ENCODE measurements at places on chromosomes 16 and 17.

DNA sequence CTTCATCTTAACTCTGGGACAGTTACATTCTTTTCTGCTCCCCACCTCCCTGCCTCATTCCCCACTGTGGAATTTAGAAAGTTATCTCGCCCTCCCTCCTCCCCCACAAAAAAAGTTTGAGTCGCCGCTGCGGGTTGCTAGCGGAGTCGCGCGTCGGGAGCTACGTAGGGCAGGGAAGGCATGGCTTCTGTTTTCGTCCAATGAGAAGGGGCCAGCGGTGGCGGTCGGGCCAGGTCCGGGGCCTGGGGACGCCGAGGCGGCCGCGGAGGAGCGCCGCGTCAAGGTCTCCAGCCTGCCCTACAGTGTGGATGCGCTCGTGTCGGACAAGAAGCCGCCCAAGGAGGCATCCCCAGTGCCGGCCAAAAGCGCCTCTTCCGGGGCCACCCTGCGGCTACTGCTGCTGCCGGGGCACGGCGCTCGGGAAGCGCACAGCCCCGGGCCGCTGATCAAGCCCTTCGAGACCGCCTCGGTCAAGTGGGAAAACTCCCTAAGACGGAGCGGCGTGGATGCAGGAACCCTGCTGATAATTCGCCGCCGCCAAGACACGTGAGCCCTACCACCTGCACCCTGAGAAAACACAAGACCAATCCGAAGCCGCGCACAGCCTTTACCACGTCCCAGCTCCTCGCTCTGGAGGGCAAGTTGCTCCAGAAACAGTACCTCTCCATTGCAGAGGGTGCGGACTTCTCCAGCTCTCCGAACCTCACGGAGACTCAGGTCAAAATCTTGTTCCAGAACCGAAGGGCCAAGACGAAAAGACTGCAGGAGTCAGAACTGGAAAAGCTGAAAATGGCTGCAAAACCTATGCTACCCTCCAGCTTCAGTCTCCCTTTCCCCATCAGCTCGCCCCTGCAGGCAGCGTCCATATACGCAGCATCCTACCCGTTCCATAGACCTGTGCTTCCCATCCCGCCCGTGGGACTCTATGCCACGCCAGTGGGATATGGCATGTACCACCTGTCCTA is 8.9 kb downstream of the OR4D1 start:
- no peak for DNase-seq

DNA sequence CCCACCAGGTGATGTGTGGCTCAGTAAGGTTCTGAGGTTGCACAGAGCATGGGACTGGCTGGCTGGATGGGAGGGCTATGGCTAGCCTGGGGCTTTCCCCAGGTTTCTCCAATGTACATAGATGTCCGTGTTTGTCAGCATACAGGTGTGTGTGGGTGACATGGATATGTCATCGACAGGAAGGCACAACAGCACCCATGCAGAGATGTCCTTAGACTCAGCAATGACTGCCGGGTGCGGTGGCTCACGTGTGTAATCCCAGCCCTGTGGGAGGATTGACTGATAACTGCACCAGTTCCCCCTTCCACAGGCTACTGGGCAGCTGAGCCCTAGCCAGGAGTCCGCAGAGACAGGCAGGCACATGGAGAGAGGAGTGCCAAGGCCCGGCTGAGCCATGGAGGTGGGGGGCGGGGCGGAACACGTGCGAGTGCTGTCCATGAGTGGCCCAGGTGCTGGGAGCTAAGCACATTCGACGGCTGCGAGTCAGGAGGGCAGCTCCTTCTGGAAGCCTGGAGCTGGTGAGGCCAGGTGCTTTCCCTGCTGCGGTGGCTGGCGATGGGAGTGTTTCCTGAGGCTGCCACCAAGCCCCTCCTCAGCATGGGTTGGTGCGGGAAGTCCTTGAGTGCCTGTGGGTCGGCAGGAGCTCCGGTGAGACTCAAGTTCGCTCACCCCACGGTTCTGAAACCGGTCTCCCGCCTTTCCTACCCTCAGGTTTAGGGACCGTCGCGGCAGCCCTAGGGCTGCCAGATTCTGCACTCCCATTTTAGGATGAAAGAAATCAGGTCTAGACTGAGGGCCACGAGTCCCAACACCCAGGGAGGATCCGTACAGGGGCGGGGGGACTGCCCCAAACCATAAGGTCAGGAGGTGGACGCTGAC is 858 bp upstream of the ASPSCR1 start:
- no peak for DNase-seq

DNA sequence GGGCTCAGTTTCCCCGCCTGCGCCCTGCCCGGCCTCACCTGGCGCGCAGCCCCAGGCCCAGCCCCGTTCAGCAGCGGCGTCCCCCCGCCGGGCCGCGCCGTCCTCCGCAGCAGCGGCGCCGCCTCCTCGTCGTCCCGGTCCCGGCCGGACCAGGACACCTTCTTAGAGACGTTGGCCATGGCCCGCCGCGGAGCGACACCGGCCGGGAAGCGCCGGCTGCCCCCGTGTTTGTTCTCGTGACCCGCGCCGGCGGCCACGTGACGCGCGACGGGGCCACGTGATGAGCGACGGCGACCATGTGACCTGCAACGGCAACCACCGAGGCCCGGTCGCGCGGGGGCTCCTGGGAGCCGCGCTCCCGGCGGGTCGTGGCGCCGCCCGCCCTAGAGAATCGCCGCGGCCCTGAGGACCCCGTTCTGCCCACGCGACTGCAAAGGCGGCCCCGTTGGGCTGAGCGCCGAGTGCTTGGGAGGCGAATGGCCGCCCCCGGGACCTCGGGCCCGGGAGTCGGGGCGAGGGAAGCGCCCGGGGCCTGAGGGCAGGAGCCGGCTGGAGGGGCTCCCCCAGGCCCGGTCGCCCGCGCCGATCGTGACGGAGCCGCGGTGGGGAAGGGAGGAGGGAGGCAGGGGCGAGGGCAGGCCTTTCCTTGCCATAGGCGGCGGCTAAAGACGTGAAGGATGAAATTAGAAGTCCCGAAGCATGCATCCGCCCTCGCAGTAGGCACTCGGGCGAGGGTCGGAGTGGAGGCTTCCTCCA is at the start of gene CLCN7:
CLCN7 (minus strand) TSS at position 233 of the 756 bp plus-strand sequence; CDS start at position 179, 54 bp downstream.
- DNase-seq, result peak; percentile 74

DNA sequence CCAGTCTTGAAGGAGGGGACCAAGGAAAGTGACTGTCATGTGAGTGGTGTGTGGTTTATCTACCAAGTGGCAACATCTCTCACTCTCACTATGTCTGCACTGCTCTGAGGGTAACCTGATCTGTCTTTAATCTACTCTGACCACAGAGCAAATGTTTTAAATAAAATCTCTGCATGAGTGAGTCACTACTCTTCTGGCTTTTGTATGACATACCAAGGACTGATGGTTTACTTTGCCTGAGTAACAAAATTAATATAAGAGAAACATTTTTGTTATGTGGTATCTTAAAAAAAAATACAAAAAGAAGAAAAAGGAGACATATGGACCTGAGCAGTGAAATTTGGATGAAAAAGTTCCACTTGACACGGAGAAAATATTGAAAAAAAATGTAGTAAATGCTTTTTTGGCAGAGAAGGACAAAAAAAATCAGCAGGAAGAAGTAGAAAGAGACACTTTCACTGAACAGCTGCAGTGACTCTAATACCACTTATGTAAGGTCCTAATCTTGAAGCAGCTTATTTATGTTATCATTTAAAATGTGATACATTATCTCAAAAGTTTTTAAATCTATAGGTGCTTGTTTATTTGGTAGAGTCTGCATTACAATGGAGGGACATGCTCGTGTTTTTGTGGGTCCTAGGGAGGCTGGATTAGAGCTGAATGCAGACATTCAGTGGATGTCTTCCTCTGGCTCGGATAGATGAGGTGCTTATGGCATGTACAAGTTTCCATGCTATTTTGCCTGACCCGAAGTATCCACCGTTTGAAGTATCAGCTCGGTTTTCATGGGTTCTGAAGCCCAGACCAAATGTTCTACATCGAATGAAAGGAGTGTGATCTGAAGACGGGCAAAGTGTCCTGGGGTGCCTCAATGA is 240.7 kb downstream of the MAP2K6 start:
- no peak for DNase-seq

DNA sequence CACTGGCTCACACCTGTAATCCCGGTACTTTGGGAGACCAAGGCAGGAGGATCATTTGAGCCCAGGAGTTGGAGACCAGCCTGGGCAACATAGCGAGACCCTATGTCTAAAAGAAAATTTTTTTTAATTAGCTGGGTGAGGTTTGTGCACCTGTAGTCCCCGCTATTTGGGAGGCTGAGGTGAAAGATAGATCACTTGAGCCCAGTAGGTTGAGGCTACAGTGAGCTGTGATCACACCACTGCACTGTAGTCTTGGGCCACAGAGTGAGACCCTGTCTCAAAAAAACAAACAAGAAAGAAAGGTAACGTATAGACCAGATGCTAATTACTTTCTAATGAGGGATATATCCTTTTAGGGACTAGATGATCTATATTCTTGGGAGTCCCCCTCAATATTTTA is 8.1 kb downstream of the NOL11 start:
- no peak for DNase-seq

DNA sequence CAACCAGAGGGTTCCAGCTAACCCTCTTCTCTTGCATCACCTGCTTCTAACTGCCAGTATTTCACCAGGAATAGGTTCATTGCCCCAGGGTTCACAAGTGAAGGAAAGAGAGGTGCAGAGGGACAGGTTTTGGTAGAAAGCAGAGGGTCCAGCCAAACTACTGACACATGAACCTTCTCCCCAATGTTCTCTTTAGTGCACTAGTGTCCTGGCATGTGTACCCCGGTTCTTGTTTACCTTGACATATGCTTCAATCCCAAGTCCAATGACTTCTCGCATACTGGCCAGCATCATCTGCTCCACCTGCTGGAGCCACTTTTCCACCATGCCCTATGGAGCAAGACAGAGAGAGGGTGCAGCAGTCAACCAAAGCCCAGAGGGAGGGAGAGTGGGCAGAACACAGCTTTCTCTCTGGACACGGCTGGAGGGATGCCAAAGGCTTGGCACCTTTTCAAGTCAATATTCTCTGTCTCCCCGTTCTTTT is 90.6 kb downstream of the DNAH3 start:
- no peak for DNase-seq

GRCh38 chr16:81442220-81442915 is 2.2 kb upstream of the CMIP start:
- DNase-seq, result no peak

GRCh38 chr17:8122422-8122923 is 1.4 kb downstream of the HES7 start:
- DNase-seq, result no peak

DNA sequence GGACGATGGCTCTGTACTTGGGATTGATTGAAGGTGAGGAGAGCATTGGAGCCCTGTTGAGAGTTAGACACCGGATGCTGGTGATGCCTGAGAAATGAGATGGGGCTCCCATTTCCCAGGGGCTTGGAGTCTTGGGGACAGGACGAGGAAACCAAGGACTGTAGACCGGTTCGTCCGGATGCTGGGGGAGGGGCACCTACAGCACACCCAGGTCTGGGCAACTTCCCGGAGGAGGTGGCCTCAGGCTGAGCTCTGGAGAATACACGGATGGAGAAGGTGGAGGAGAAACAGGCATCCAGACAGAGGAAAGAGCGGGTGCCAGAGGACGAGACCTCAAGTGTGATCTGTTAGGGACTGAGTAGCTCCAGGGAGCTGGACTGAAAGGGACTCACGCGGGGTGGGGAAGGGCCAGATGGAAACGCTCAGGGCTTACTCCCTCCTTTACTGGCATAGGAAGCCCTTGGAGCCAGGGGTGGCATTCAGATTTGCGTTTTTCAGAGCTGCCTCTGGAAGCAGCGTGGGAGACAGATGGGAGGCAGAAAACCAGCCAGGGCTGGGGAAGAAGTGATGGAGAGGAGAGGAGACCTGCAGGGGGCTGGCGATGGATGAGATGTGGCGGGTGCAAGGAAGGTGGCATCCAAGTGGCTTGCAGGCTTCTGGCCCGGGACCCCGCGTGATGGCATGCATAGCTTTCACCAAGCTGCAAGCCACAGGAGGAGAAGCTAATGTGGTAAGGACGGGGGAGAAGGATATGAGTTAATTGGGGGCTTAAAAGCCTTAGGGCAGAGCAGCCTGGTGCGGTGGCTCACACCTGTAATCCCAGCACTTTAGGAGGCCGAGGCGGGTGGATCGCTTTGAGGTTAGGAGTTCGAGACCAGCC is 8.3 kb downstream of the C1QTNF1 start:
- no peak for DNase-seq

DNA sequence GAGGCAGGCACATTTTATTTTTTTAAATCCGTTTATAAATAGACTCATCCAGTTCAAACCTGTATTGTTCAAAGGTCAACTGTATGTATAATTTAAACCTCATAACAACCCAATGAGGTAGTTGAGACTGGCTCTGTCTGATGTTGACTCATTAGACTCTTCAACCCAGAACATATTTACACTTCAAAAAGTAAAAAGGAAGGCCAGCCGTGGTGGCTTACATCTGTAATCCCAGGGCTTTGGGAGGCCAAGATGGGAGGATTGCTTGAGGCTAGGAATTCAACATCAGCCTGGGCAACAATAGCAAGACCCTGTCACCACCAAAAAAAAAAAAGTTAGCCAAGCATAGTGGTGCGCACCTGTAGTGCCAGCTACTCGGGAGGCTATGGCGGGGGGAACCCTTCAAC is 32.5 kb upstream of the DHRS7B start:
- DNase-seq, result no peak
